Activated T-cell treated with anti-CD3 and anti-CD28 coated beads, Interleukin-2, amount 50 U/mL, for 4 hours (primary cell): ENCODE measurements at places on chromosomes 2 and 18.

GRCh38 chr2:239393388-239393940, 7.4 kb downstream of the HDAC4 start:
- no peak for DNase-seq

DNA sequence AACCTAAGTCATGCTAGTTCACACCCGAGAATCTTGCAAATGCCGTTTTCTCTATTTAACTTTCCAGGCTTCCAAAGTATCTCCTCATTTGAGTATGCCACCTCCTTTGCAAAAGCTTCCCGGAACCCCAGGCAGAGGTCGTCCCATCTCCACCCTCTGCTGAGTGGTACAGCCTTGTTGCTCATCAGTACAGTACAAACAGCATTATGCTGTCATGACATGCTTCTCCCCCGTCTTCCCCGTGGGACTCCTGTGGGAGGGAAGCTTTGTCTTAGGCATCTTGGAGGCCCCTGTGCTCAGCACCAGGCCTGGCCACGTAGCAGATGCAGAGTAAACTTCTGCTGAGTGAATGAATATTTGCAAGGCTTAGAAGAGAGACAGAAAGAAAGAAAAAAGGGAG, 102.7 kb downstream of the CDCA7 start:
- DNase-seq: no peak

- DNase-seq: no peak
Observed at GRCh38 chr2:109069331-109070194, 59.4 kb upstream of the SH3RF3 start.

DNA sequence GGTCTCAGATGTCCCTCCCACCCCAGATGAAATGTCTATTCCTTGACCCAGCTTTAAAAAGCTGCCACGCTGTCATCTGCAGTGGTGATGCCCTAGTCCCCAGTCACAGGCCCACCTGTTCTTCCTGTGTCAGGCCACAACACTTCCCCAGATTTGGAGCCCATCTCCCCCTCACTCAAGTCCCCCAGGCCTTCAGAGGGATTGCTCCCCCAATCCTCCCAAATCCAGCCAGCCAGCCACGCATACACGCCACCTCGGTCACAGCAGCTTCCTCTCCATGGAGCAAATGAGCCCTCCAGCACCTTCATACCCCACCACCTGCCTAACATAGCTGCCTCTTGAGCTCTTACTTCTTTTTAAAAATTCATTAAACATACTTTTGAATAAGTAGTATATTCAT, 7.8 kb downstream of the ASTL start:
- DNase-seq: no peak

- DNase-seq: no peak
Observed at GRCh38 chr2:54859416-54859815, 136.0 kb downstream of the EML6 start.
